ENCODE measurements at places on chromosomes 7 and 10.
A peak's percentile ranks its signal among the peaks of the same experiment; 100 is the strongest.

- no peak for DNase-seq
Observed at GRCh38 chr10:22477334-22478287, 132.3 kb downstream of the SPAG6 start.

- no peak for DNase-seq
Observed at GRCh38 chr7:68246189-68246633, 1249.6 kb downstream of the TYW1 start.

DNA sequence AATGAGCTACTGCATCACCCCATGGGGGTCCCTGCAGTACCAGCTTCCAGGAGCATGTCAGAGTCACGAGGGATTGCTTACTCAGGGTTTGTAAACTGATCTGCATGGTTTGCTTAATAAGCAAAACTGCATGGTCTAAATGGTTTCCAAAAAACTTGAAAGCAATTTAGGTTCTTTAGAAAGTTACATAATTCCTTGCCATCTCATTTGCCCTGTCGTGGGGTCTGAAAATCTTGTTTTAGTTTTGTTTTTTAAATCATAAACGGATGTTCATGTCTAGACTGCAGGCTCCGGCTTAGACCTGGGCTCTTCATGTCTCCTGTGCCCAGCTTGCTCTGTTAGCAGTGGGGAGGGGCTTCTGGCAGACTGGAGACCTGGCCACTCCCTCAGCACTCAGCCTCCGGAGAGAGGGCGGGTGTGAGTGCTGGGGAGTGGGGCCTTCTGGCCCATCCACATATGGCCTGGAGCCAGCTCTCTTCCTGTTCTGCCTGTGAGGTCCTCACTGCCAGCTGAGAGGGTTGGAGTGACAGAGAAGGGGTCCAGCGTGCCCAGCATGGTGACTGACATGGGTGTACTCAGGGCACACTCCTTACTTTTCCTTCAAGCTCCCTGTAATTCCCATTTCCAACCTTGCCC is 17.5 kb downstream of the PRF1 start:
- no peak for DNase-seq

GRCh38 chr10:72834183-72834825 is 59.2 kb upstream of the OIT3 start:
- peak; percentile 52 for DNase-seq

DNA sequence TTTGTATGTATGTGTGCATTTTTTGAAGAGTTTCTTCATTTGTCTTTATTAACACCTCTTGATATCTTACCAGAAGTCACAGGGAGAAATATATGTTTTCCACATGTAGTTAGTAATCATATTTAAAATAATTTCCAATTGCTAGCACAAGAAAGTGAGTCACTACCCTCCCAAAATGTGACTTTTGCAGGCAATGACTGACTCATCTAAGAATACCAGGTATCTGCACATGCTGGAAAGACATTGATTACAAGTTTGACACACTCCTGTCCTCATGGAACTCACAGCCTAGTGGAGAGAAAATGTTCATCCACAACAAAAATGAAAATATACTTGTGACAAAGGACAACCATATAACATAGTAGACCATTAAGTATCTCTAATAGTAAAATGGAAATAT is 82.9 kb downstream of the SEMA3D start:
- no peak for DNase-seq

DNA sequence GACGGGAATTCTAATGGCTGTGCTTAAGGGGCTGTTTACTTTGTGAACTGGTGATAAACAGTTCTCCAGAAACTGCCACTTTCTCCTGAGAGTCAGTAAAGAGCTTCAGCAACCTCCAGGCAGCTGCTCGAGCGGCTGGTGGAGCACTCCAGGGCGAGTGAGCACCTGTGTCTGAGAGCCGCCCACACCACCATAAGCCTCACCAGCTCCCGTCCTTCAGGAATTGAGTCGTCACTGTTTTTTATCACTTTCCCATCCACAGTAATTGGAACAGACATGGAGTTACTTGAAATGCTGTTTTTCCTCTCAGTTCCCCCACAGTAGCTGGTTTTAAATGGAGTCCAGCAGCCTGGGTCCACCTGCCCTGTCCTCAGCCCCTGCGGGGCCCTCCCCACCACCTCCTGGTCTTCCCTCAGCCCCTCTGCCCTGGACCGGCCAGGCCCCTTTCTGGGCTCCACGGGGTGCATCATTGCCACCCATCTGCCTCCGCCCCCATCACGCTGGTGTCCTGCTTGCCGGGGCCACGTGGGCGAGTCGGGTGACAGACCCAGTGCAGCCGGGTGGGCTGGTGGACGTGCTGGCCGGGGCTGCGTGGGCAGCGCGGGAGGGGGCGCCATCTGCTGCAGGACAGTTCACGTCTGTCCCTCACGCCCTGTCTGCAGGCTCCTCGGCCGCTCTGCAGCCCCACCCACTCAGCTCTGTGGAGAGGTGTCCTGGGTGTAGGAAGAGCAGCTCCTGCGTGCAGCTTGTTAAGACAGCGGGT is 56.0 kb downstream of the NKX6-2 start:
- no peak for DNase-seq

GRCh38 chr10:51000164-51000563 is 74.1 kb upstream of the PRKG1 start:
- DNase-seq = no peak

GRCh38 chr10:124611738-124612137 is 132.4 kb downstream of the FAM53B start:
- DNase-seq = no peak

- no peak for DNase-seq
Observed at GRCh38 chr7:18855796-18856195, 261.6 kb downstream of the TWIST1 start.

DNA sequence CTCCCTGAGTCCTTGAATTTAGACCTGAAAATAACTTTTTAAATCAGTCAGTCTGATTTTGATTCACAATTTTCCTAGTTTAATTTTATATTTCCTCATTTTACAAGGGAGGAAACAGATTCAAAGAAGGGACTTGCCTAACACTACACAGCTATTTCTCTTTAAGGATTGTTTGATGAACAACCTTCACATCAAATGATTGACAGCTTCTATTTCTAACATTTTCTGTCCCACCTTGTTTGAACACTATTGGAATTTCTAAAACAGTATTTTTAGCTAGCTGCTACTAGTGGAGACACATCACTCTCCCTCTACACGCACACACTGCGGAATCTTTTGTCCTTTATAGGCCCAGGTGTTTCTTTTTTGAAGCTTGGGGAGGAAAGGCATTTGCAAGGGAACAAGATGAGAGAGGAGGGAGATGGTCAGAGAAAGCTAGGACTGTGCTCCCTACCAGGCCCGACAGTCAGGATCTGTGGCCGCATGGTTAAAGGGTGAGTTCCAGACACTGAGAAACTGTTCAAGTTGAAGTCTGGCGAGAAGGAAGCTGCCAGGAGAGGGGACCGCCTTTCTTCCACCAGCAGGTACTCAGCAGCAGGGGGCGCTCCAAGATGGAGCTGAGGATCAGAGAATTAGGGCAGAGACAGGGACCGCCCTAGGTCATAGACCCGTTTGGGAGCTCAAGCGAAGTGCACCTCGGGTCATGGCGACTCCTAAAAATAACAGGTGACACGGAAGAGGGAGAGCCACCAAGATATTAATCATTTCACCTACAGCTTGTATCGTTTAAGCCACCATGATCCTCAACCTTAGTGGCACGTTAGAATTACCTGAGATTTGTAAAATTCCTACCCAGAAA is 49.7 kb downstream of the DNAJC12 start:
- peak; percentile 5 for DNase-seq

- no peak for DNase-seq
Observed at GRCh38 chr10:95459446-95460045, 101.6 kb downstream of the SORBS1 start.

- no peak for DNase-seq
Observed at GRCh38 chr7:73992101-73992562, 35.8 kb upstream of the ELN start.

GRCh38 chr7:117208257-117208656 is 114.6 kb downstream of the WNT2 start:
- DNase-seq = no peak

DNA sequence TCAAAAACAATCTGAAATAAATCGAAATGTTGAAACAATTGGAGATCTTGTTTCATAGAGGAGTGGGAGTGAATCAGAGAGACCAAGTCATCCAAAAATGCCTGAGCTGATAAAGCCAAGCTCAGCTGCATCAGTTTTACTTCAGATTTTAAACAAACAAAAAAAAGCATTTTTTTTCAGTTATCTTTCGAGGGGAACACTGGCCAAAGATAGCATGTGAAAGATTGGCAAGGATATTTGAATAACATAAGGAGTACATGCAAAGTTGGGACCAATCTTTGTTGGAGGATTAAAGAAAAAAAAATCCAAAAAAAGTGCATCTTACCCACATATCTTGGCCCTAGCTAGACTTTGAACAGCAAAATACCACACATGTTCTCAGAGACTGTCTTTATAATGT is 47.2 kb downstream of the RHOBTB1 start:
- no peak for DNase-seq

DNA sequence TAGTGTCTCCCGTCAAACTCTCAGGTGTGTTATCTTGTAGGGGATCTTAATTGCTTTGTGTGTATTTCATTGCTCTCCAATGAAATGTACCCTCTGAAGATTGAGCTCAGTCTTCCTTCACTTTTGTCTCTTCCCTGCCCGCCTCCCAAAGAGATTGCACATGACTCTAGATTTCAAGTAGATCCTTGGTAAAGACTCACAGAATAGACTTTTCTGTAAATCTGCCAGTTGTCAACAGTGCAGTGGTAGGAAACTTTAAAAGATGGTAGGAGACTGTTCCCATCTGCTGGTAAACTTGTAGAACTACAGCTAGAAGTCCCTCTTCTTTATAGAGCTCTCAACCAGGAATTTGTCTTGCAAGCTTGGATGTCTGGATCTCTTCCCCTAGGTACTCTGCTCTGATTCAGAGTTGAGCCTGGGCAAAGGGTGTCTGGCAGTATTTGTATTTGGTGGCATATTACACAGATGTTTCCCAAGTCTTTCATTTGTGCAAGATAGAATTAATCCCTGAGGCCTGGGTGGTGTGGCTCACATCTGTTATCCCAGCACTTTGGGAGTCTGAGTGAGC is 9.6 kb downstream of the CCL26 start:
- DNase-seq = no peak

DNA sequence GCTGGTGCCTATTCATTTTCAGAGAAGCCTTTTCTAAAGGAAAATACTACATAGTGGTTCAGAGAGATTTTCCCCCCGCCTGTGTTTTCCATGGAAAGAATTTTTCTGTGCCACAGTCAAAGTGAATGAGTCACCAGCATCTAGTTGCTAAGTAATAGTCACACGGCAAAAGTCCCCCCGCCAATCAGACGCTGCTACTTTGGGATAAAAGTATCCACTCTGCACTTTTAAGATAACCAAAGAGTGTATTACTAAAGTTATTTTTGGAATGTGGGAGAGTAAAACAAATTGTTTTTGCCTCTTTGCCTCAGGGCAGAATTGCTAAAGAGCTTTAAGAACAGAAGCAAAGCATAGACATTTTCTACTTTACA is 23.5 kb downstream of the ABLIM1 start:
- DNase-seq = peak; percentile 76

- DNase-seq = no peak
Observed at GRCh38 chr7:80783678-80784327, 135.0 kb downstream of the SEMA3C start.

DNA sequence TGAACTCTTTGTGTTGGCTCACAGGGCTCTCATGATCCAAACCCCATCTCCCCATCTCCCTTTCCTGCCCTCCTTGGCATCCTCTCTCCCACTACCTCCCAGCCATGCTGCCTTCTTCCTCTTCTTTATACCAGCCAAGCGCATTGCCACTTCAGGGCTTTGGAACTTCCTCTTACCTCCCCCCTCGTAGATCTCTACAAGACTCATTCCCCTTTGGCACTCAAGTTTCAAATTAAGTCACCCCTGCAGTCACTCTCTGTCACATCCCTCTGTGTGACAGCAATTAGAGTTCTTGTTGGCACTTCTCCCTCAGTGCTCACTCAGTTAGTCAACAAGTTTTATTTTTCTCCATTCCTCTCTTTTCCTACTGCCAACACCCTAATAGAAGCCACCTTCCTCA is 20.8 kb upstream of the NRP1 start:
- no peak for DNase-seq

DNA sequence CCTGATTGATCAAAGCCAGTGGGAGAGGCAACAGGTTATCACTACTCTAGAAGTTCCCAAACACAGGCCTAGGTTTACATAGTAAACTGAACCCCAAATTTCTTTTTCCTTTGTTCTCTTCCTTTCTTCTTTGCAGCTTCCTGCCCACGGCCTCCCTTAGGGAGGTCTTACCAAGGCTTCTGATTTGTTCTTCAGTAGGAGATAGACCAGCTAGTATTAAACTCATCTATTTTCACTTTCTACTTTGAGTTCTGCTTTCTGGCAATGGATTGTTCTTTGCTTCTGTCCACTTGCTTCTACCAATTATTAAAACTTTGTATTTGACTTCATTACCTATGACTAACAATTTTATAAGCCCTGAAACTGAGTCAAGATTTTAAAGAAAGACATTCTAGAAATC is 251.2 kb upstream of the FZD1 start:
- no peak for DNase-seq

GRCh38 chr10:126808103-126808502 is 97.1 kb upstream of the DOCK1 start:
- DNase-seq = no peak

DNA sequence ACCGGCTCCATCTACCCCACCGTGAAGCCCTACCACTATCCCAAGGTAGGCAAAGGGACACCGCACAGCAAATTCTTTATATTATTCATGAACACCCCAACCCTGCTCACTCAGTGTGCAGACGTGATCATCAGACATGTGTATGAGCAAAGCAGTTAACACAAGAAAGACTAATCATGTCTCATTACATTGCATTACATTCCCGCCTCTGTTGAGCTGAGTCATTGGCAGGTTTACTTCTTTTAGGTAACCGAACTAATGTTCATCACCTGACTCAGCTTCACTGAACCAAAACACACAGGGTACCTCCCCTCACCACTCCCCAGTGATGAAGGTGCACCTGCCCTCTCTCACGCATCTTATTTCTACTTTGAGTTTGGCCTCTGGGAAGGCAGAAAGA is 233.4 kb downstream of the PAXIP1 start:
- no peak for DNase-seq

DNA sequence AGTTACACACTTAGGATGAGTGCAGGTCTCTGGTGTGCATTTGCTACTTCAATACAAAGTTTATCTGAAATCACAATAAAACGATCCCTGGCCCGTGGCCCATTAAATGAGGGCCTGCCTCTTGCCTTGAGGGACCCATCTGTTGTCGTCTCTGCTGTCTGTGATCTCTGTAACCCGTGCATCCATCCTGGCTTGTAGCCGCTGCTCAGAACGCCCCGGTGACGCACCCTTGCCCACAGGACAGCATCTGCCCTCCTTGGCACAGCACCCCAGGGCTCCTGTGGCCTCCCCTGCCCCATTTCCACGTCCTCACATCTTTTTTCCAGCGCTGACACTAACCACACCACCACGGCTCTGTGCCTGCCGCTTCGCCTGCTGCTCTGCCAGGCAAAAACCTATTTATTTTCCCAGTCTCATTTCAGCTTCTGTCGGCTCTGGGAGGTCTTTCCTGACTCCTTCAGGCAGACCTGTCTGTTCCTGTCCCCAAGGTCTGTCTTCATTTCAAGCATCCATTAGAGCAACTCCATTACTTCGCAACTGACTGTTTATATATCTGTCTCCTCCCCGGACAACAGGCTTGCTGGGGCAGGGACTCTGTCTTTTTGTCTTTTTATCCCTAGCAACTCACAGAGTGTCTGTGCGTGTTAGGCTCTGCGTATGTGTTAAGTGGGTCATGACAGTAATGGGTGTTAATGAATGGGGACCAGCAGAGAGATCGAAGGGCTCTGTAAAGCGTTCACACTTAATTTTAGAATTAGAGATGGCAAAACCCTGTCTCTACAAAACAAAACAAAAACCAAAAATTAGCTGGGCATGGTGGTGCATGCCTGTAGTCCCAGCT is 16.4 kb downstream of the CARD11 start:
- no peak for DNase-seq

GRCh38 chr7:121831351-121831750 is 41.6 kb upstream of the PTPRZ1 start:
- DNase-seq = no peak

Data from HFF-Myc (cell line).